NCI-H446 treated with DMSO at 0.1 percent for 48 hours (cell line): ENCODE measurements at places on chromosomes 5 and 9.

DNA sequence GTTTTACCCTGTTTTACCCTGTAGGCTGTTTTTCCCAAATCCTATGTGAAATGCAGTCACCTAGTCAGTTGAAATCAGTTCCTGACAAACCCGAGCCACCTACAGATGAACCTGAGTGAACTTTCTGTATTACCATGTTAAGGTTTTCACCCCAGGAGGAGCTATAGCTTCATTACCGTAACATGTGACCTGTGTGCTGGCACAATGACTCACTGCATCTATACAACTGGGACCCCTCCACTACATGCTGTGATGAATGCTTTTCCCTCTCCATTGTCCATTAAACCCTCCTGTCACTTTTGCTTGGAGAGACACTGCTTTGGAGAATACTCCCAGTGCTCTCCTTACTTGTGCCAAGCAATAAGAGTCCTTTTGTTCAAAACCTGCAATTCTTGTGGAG lies 1974.8 kb downstream of the EFNA5 start:
- DNase-seq = no peak

- DNase-seq = no peak
These were observed 172.2 kb upstream of the SGCD start for GRCh38 chr5:156154757-156155156.

DNA sequence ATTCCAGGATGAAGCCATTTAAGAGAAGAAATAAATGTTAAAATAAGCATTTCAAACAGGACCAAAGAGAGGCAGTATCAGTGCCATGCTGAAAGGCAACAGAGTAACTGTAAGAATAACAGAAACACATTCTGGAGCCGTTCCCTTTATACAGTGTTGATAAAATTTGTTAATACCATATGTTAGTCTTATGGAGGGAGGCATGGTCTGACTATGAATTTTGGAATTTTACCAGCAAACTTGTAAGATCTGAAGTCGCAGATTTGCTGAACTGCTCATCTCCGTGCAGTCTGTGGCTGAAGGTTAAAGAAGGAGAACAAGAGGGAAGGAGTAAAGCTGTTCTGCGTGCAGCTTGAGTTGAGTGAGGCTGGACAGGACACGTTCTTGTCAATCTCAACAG lies 508.4 kb downstream of the NFIB start:
- peak; percentile 84 for DNase-seq

GRCh38 chr5:98783051-98783649 lies 9.7 kb downstream of the RGMB start:
- no peak for DNase-seq

DNA sequence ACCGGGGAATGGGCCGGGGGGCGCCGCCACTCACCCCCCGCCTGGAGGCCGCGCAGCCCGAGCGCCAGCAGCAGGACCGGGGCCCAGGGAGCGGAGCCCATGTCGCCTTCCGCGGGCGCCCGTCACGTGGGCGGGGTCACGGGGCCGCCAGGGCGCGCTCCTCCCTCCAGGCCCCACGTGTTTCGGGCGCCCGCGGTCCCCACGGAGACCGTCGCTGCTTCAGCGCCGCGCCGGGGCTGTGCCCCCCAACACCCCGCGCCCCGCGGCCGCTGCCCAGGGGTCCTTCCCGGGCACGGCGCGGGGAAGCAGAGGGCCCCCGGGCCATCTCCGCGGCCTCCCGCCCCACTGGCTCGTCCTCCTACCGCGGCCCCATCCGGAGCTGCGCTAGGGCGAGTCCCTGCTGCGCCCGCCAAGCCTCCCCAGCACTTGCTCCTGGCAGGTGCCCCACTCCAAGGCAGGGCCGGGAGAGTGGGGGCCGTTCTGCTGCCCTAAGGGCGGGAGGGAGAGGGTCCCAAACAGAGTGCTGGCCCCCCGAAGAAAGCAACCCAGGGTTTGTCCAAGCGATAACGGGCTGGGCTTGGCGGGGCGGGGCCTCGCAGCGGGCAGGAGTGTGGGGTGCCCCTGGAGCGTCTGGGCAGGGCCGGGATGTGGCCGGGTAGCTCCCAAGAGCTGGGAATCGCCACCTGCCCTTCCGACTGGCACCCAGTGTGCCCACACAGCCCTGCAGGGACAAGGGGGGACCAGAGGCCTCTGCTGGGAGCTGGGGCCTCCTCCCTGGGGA lies at the start of gene DPP7:
Gene DPP7 (minus strand): TSS at position 121 of the 781 bp plus-strand sequence. CDS start 20 bp downstream, at position 101.
- DNase-seq = peak; percentile 4

DNA sequence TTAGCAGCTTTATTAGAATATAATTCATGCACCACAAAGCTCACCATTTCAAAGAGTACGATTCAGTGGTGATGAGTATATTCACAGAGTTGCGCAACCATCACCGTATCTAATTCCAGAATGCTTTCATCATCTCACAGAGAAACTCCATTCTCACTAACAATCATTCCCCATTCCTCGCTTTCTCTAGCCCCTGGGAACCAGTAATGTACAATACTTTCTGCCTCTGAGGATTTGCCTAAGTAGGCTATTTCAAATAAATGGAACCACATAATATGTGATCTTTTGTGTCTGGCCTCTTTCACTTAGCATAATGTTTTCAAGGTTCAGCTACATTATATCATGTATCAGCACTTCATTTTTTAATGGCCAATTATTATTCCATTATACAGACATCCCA lies 145.1 kb upstream of the ADAMTS16 start:
- no peak for DNase-seq
